ENCODE measurements at places on chromosomes 11 and 22. TPM values are rescaled to one million over a fixed set of nuclear protein-coding genes. Genes with fewer than 3 reads are reported as not detected.

DNA sequence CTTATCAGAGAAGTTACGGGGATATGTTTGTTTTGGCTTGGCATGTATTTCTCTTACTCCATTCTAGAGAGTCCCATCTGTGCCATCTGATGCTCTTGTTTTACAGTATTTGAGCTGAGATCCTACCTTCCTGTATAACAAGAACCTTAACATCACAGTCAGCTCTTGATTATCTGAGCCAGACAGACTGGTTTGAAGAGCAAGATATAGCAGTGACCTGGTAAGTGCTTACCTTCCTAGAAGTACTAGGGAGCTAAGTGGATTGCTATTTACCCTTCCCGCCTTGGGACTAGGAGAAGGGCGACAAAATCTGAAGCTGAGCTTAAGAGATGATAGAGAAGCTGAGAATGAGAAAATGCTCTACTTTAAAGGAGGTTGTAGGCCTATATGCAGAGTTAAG, 235.3 kb downstream of the CSNK2A3 start:
- no peaks in the 10 kb centered on the region for H3K4me1 ChIP-seq
- peaks cover 30% of the 10 kb centered on the region for H3K27me3 ChIP-seq
- H3K36me3 ChIP-seq, result peaks cover 9% of the 10 kb centered on the region
- H3K4me3 ChIP-seq, result no peak overlapping the region
- H3K27ac ChIP-seq, result no peak overlapping the region

- H3K4me3 ChIP-seq, result peak overlapping the region; percentile 27
- H3K27me3 ChIP-seq, result no peaks in the 10 kb centered on the region
- H3K4me1 ChIP-seq, result peaks cover 64% of the 10 kb centered on the region
- H3K36me3 ChIP-seq, result peaks cover 16% of the 10 kb centered on the region
- DNase-seq, result no peak
- peak overlapping the region; percentile 93 for H3K27ac ChIP-seq
These were observed 7.3 kb upstream of the SSTR3 start for GRCh38 chr22:37219533-37219932.

DNA sequence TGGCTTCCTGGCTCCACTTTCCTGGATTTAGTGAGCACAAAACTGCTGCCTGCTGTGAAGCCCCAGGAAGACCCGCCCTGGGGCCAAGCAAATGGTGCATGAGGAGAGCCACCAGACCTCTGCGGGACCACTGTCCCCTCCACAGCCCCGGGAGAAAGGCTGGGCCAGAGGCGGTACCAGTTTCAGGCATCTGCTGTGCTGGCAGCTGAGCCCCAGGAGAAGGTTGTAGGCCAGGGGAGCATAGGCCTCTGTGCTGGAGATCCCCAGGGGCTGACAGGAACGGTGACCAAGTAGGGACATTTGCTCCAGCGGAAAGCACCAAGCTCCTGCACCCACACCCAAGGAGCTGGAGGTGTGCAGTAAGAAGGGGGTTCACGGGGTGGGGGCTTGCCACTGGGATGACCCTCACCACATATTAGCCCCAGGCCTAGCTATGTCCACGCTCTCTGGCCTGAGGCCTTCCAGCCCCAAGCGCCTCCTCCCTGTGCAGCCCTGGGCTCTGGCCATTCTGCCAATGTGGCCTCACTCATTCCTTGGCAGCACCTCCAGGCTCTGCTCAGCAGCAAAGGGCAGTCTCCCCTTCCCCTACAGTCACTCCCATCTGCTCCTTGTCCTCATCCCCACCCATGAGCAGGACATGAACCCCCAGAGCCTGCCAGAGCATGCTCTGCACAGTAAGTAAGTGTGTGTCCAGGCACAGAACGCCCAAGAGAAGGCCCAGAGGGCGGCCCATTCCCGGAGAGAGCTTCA, 24.0 kb upstream of the COMT start:
- H3K4me3 ChIP-seq, result no peak overlapping the region
- no peaks in the 10 kb centered on the region for H3K36me3 ChIP-seq
- no peaks in the 10 kb centered on the region for H3K27me3 ChIP-seq
- no peaks in the 10 kb centered on the region for H3K4me1 ChIP-seq
- H3K27ac ChIP-seq, result no peak overlapping the region
- no peak for DNase-seq

DNA sequence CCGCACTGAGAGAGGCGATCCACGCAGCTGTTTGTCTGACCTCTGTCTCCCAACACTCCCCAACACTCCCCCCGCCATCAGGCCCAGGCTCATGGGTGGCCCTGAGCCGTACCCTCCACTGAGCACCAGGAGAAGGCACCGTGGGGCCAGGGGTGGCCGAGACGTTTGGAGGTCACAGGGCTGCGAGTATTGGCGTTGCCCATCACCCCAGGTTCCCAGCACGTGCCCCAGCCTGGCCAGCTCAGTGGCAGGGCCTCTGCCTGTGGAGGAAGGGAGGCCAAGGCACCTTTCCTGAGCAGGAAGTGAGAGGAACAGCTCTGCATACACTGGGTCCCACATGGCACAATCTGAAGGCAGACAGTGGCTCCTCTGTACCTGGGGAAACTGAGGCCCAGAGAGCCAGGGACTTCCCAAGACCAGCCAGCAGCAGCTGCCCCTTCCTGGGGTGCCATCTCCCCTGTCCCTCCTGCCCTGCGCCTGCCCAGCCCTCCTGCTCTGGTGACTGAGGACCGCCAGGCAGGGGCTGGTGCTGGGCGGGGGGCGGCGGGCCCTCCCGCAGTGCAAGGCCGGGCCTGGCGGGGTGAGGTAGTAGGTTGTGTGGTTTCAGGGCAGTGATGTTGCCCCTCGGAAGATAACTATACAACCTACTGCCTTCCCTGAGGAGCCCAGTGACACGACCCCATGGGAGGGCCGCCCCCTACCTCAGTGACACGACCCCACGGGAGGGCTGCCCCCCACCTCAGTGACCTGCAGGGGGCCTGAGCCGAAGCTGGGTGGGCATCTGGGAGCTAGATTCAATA, 37.0 kb upstream of the PPARA start:
- H3K36me3 ChIP-seq, result no peaks in the 10 kb centered on the region
- no peaks in the 10 kb centered on the region for H3K27me3 ChIP-seq
- peaks cover 7% of the 10 kb centered on the region for H3K4me1 ChIP-seq
- H3K4me3 ChIP-seq, result no peak overlapping the region
- no peak for DNase-seq

- H3K4me1 ChIP-seq, result peaks cover 33% of the 10 kb centered on the region
- H3K4me3 ChIP-seq, result peak overlapping the region; percentile 62
- H3K27ac ChIP-seq, result peak overlapping the region; percentile 68
- H3K36me3 ChIP-seq, result no peaks in the 10 kb centered on the region
These were observed 98.8 kb downstream of the BCR start for GRCh38 chr22:23278883-23279675.

GRCh38 chr11:3836903-3837302, 3.9 kb downstream of the RHOG start:
- H3K4me1 ChIP-seq, result peaks cover 74% of the 10 kb centered on the region
- peak overlapping the region; percentile 96 for H3K27ac ChIP-seq
- H3K4me3 ChIP-seq, result peak overlapping the region; percentile 100
- H3K27me3 ChIP-seq, result no peaks in the 10 kb centered on the region
- peaks cover 31% of the 10 kb centered on the region for H3K36me3 ChIP-seq

DNA sequence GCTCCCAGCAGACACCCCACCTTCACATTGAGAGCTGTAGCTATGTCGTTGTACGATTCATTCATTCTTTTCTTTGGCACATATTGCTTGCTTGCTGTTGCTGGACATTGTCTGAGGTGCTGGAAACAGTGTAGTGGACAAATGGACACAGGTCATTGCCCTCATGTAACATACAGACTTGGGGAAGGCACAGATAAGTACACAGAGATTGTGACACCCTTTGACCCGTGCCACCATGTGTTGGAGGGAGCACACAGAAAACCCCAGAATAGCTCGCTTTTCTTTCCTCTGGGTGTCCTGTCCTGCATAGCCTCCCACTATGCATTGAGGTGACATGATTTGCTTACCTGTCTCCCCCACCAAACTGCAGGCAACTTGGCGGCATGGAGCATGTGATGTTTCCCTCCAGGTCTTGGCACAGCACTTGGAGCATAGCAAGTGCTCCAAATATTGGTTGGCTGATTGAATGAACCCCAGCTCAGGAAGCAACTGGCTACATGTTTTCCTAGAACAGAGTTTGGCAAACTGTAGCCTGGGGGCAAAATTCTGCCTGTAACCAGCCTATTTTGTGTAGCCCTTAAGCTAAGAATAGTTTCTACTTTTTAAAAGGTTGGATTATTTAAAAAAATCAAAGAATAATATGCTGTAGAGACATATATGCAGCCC, 30.9 kb upstream of the NECTIN1 start:
- H3K27ac ChIP-seq, result no peak overlapping the region
- DNase-seq, result no peak
- H3K36me3 ChIP-seq, result no peaks in the 10 kb centered on the region
- no peaks in the 10 kb centered on the region for H3K4me1 ChIP-seq

- H3K27me3 ChIP-seq, result peaks cover 4% of the 10 kb centered on the region
- no peaks in the 10 kb centered on the region for H3K4me1 ChIP-seq
- H3K27ac ChIP-seq, result no peak overlapping the region
These were observed 207.1 kb downstream of the CTTN start for GRCh38 chr11:70605468-70605815.

DNA sequence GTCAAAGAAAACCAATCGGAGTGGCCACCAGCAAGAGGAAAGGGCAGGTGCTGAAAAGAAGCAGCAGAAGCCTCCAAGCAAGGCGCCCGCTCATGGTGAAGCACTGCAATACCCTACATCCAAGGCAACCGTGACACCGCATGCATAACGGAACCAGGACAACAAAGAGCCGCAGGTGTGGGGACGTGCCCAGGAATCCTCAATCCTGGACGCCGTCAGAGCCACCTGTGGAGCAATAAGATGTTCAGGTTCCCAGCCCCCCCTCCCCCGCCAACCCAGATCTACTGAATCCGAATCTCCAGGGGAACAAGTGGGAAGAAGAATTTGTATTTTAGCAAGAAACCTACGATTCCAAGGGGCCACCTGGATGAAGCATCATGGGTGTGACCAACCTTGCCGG, 70.8 kb downstream of the SHANK2 start:
- no peak overlapping the region for H3K4me3 ChIP-seq
- H3K27me3 ChIP-seq, result peaks cover 23% of the 10 kb centered on the region
- peaks cover 6% of the 10 kb centered on the region for H3K36me3 ChIP-seq
- no peak for DNase-seq
- no peak overlapping the region for H3K27ac ChIP-seq

DNA sequence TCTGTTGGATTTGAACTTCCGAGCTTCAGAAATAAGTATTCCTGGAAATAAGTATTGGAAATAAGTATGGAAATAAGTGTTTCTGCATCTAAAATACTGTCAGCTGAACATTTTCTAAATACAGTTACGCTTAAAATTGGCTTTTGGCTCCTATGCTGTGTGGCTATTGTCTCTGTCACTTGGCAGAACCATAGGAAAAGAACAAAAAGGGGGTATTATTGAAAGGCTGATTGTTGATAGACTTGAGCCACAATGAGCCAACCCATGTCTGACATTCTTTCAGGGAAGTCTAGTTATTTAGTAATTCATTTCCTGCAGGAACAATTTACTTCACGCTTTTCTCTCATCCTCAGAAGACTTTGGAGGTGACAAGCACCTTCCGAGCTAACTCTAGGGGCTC, 32.5 kb upstream of the LARGE1 start:
- H3K27me3 ChIP-seq, result no peaks in the 10 kb centered on the region
- no peak overlapping the region for H3K4me3 ChIP-seq
- H3K27ac ChIP-seq, result no peak overlapping the region
- H3K36me3 ChIP-seq, result no peaks in the 10 kb centered on the region
- no peak for DNase-seq

GRCh38 chr11:1508986-1509385, 22.4 kb upstream of the MOB2 start:
- no peak overlapping the region for H3K4me3 ChIP-seq
- H3K27ac ChIP-seq, result peak overlapping the region; percentile 17
- no peak for DNase-seq
- H3K27me3 ChIP-seq, result no peaks in the 10 kb centered on the region
- H3K36me3 ChIP-seq, result no peaks in the 10 kb centered on the region

TOLLIP gene
- total RNA-seq, result 53.2 TPM

C11orf91 gene
- total RNA-seq, result not detected

CHRM1 gene
- not detected for total RNA-seq

C22orf23 gene
- 0.33 TPM for total RNA-seq

Data from natural killer cell treated with Interleukin-12 subunit alpha and Interleukin-12 subunit beta and Interleukin-15 and Interleukin-18, amount 100 ng/mL, for 72 hours (primary cell).